ENCODE measurements at places on chromosomes 12 and 14.
A peak's percentile ranks its signal among the peaks of the same experiment; 100 is the strongest.

GRCh38 chr12:29929295-29929694 lies 145.6 kb upstream of the TMTC1 start:
- no peak for DNase-seq

DNA sequence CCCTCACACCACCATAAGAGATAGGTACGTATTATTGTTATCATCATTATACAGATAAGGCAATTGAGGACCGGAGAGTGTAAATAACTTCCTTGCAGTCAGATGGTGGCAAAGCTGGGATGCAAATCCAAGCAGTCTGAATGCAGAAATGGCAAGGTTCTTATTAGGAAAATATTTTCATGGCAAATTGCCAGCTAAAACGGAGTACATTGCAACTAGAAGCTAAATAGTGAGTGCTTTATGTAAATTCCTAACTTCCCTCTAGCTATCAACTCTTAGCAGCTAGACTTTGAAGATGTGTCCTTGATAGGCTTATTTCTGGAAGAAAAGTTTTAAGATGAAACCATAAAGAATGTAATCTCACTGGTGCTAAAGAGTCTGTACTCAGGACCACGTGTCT lies 323.9 kb upstream of the DIO2 start:
- DNase-seq = no peak

DNA sequence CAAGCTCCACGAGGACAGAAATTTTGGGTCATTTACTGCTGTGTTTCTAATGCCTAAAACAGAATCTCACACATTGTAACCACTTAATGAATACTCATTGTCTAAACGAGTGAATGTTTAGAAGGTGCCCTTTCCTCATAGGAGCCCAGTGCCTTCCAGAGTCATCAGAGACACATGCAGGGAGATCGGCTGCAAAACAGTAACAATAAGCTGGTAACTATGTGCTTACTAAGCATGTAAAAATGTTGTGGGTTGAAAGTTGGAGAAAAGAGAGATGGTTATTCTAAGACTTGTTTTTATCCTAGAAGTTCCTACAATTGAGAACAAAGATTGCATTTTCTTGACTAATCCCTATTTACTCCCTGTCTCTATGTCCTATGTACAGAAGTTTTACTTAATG lies 7.4 kb downstream of the TESPA1 start:
- no peak for DNase-seq

DNA sequence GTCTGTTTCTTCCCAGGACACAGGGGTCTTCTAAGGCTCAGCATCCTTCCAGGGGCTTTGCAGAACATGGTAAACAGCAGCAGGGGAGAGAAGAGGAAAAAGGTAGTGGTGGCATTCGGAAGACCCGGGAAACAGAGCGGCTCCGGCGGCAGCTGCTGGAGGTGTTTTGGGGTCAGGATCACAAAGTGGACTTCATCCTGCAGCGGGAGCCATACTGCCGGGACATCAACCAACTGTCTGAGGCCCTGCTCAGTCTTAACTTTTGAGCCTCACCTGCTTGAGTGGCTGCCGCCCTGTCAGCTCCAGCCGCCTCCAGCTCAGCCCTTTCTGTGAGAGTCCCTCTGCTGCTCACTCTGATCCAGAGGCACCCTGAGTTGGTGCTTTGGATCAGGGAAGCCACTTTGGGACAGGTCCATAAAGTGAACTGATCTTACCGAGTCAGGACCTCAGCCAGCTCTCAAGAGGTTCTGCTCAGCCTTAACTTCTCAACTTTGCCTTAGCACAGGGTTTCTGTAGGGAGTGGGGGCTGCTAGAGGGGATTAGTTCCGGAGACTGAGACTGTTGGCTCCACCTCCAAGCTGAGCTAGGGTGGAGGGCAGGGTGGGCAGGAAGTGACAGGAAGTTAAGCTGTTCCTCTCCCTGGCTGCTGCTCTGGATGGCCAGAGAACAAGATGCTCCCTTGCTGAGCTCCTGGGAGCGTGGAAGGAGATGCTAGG lies 5.4 kb downstream of the SDR39U1 start:
- no peak for DNase-seq

- no peak for DNase-seq
These were observed 55.0 kb downstream of the EMP1 start for GRCh38 chr12:13251521-13251920.

GRCh38 chr12:52011602-52012214 lies 5.0 kb downstream of the TAMALIN start:
- no peak for DNase-seq

DNA sequence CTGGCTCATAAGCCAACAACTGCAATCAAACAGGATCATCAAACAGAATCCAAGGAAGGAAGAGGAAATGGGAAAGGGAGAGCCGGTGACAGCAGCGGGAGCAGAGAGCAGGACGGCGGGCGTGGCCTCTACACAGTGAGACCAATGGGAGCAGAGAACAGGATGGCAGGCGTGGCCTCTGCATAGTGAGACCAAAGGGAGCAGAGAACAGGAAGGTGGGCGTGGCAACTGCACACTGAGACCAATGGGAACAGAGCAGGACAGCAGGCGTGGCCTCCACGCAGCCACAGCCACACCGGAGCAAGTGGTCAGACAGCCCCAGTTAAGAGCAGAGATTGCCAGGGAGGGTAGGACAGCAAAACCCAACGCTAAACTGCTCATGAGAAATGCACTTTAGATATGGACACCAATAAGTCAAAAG lies 16.4 kb downstream of the LRCOL1 start:
- peak; percentile 84 for DNase-seq

- no peak for DNase-seq
These were observed 5.2 kb downstream of the PPP1CC start for GRCh38 chr12:110737532-110737931.

DNA sequence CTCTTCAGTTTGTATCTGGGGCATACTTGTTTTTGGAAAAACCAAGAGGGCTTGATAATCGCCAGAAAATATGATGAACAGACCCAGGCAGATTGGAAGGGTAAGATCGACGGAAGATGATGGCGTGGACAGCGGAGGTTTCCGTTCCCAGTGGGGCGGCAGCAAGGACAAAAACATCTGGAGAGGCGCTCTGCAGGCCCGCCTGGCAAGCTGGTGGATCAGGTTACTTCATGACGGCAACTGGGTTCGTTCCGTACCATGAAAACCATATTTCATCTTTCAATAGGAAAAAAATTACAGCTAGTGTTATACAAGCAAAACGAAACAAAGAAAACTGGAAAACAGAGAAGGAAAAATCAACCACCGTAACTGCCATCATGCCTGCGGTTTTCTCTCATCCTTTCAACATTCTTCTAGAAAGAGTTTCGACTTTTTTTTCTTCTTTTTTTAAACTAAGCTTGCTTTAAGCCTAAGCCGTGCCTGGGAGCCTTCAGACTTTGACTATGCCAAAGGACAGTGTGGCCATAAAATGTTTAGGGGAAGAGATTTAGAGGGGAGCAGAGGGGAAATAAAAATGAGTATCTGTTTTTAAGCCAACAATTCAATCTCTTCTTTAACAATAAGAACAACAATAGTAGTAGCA lies 210.5 kb downstream of the FOXN3 start:
- no peak for DNase-seq

GRCh38 chr12:90024262-90024661 lies 315.6 kb upstream of the ATP2B1 start:
- DNase-seq = no peak

DNA sequence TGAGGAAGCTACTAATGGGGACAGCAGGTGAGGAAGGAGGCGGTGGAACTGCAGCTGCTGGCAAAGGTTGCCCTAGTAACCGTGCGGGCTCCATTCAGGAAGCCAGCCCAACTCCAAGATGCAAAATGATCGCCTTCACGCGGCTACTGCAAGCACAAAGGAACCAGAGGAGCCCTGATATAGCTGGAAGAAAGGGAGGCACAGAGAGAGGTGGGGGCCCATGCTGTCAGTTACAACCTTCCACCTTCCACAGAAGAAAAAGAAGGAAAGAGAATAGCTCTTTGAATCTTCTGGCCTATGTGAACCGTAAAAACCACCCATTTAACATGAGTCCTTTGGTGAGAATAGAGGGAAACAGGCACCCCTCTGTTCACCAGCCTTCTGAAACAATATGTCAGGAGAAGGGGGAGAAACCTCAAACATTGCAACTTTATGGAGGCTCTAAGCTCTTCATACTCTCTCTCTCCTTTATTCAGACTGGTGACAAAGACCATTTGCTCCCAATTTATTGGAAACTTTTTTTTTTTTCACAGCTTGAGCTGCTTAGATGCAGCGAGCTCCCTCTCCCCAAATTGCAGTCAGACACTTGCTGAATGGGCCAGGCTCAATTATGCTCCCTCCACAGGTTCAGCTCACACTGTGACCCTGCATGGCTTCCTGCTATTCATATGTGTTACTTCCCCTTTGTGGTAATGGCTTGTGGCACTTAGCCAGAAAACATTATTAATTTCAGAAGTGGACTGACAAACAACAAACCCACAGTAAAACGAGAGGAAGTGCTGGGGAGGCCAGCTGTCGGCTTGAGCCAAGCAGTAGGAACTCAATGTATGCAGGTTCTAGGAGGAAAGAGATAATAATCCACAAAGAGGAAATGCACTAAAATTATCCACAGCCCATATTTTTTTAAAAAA lies 6.2 kb downstream of the DUSP6 start:
- peak; percentile 13 for DNase-seq

- DNase-seq = no peak
These were observed 2.2 kb upstream of the EP400 start for GRCh38 chr12:131947482-131948027.

DNA sequence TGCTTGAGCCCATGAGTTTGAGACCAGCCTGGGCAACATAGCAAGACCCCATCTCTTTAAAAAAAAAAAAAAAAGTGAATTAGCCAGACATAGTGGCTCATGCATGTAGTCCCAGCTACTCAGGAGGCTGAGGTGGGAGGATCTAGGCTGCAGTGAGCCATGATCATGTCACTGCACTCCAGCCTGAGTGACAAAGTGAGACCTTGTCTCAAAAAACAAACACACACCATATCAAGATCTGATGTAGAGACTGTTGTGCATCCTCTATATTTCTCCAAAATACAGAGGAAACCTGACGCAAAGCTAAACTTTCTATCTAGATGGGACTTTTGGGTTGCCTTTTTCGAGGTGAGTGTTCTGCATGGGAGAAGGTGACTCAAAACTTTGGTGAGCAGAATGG lies 77.4 kb upstream of the SLC8A3 start:
- no peak for DNase-seq

DNA sequence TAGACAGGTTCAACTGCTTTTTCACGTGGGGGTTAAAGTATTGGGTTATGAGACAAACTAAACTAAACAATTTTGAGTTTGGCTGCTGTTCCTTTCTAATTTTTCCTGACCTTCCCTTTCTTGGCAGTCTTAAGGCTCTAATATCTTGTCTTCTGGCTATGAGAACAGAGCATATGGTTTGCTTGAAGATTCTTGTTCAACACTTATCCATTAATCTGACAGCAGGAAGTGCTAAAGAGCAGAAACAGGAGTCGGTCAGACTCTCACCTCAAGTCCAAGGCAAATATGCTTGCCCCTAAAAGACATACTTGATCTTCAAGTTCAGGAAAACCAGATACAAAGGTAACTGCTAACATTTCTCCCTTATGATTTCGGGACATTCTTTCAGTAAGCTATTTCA lies 52.6 kb upstream of the KCNJ8 start:
- no peak for DNase-seq

DNA sequence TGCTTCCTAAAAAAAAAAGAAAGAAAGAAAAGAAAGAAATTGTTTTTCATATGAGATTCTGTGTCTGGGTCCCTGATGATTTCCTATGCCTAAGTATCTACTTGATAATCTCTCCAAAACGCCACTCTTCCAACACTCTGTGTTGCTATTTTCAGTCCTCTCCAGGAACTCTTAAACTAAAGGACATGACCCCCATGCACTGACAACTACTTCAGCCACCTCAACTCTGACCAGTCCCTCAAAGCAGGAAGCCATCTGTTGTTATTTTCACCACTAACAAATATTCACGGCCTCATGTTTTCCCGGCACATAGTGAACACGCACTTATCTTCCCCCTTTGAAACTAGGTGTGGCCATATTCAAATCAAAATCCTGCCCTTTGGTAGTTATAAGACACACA lies 259.3 kb downstream of the PPFIA2 start:
- DNase-seq = no peak

- DNase-seq = no peak
These were observed 19.5 kb upstream of the GAS2L3 start for GRCh38 chr12:100553936-100554335.

- no peak for DNase-seq
These were observed 27.5 kb downstream of the MDM1 start for GRCh38 chr12:68304626-68305025.

- no peak for DNase-seq
These were observed 351.1 kb downstream of the BMP4 start for GRCh38 chr14:53605562-53605961.

DNA sequence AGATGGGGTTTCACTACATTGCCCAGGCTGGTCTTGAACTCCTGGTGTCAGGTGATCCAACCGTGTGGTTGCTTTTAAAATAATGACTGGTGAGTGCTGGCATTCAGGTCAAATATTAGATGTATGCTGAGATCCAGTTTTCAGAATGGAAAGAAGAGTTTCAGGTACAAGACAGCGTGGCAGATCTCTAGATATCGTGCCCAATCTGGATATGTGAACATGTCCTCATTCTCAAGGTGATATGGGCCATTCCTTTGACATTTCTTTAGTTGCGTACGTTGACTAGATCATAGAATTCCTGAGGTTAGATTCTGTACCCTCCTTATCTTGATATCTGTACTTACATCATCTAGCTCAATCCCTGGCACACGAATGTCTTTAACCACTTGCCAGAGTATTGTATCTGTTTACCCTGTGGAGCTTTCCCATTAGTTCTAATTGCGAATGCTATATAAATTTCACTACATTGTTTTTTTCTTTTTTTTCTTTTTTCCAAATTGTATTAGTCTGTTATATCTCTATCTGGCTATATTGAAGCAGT lies 80.2 kb downstream of the ANO6 start:
- DNase-seq = no peak

GRCh38 chr12:51866762-51867161 lies 18.2 kb upstream of the FIGNL2 start:
- no peak for DNase-seq

- DNase-seq = no peak
These were observed 66.7 kb upstream of the AP4S1 start for GRCh38 chr14:30958555-30959407.

Measured in H4 (cell line).